ENCODE measurements at places on chromosomes 6 and 20.

DNA sequence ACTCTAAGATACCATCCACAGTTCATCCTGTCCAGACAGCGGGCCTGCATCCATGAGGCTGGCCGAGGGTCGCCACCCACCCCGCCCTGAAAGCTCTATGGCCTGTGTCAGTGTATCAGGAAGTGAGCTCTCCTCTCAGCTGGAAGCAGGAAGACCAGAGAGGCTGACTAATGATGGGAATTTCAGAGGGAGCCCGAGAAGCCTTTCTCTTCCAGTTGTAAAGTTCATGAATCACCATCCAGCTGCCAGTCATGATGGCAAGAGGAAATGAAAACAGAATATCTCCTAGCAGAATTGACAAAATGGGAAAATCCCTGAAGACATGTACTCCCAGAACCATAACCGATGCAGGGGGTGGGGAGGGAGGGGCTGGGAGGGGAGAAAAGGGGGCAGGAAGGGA, 109.6 kb upstream of the RPS6KA2 start:
- DNase-seq: no peak

DNA sequence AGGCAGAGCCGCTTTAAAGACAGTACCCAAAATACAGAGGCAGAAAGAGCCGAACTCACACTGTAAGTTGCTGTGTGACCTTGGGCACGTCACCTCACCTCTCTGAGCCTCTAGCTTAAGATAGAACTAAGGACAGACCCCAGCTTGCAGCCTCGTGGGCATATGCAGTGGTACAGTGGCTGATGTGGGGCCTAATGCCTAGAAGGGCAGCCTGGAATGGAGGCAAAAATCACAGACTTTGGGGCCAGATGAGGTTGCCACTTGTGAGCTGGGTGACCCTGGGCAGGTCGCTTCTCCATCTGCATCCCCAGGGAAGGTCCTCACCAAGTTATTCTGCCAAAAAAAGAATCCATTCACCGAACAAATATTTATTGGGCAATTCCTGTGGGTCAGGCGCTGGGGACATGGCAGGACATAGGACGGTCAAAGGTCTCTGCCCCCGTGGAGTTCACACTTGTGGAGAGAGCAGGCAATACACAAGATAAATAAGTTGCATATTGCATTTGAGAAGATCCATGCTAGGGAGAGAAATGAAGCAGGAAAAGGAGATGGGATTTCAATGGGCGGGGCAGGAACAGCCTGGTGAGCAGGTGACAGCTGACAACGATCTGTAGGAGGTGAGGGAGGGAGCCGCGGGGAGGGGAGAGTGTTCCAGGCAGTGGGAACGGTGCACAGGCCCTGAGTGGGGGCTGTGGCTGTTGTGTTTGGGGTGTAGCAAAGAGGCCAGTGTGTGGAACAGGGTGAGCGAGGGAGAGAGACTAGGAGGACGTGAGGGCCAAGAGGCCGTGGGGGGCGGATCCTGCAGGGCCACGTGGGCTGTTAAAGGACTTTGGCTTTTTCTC, 115.2 kb downstream of the CEBPB start:
- DNase-seq: no peak

DNA sequence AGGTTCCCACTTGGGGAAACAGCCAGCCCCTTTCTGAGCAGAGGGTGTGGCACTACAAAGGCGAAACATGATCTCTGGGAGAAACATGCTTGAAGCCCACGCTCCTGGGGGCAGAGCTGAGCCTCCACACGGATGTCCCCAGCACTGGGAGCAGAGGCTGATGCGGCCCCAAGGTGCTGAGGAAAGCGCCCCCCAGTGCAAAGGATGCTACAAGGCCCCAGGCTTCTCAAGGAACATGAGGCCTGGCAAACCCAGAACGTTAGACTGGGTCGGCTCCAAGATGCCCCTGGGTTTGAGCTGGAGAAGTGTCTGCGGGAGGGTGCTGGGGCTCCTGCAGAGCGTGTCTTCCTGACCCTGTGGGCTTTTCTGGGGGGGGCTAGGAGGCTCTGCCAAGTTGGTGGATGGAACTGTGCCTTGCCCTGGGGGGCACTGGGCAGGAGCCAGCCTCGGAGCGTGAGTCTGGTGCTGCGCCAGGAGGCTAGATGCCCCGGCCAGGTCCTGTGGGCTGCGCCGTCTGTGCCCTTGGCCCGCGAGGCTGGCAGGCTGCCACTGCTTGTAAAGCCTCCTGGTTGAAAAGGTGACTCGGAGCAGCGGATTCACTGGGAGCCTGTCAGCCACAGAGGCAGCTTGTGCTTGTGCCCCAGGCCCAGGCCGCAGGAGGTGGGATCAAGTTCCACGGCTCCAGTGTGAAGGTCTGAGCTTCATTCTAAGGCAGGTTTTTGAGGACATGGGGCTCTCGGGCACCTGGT, 8.1 kb downstream of the SYNJ2 start:
- DNase-seq: no peak

DNA sequence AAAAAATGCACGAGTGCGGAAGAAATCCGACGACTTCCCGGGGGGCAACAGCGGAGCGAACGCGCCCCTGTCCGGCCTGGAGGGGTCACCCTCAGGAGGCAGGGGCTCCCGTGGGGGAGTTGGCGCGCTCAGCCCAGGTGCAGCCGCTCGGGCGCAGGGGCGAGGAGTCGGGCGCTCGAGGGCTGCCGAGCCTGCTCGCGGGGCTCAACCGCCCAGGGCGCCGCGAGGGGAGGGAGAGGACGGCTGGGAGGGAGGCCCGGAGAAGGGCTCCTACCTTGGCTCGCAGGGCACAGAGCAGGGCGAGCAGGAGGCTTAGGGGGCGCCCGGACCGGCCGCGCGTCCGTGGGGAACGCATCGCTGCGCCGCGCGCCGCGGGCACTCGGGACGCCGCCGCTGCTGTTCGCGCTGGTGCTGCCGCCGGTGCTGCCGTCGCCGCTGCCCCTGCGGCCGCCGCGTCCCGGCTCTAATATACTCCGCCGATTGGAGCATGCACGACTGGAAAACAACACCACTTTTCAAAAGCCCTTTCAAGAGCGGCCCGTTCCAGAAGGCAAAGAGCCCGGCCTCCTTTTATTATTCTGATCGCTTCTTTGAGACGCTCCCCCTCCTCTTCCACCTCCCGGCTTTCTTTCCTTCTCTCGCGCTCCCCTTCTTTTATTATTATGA, 490 bp downstream of the JAG1 start:
- DNase-seq: no peak

DNA sequence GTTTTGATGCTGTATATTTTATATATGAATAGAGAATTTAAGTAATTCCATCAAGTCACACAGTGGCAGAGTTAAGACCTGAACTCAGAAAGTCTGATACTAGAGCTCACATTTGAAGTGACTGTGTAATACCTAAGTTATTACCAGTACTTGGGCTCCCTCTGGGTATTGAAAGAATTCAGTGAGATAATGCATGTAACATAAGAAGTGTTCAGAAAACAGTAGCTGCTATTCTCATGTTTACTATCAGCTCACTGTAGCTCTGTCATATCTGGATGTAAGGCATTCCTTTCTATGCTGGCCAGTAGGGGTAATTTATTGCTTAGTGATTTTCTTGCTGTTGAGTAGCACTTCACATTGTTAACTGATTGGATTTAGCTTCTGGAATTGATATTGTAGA, 44.6 kb downstream of the NKX2-4 start:
- DNase-seq: no peak

GRCh38 chr6:33168639-33169038, 23.6 kb downstream of the COL11A2 start:
- DNase-seq: no peak

GRCh38 chr6:6740595-6740994, 152.1 kb downstream of the LY86 start:
- DNase-seq: no peak

DNA sequence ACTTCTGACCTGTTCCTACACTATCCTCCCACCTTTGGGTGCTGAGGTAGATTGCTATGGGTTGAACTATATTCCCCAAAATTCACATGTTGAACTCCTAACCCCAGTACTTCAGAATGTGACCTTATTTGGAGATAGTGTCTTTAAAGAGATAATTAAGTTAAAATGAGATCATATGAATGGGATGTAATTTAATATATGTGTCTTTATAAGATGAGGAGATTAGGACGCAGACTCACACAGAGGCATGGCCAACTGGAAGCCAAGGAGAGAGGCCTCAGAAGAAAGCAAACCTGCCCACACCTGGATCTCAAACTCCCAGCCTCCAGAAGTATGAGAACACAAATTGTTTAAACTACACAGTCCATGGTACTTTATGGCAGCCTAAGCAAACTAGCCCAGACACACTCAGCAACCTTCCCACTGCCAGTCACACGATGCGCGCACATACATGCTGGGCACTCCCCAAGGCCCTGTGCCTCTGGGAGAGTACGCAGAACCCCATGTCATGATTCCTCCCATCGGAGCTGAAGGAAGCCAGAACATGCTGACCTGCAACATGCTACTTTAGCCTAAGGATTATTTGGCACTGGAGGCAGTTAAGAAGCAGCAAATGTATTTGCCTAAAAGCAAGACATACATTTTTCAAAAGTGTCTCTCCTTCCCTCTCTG, 8.9 kb upstream of the SLC22A1 start:
- DNase-seq: no peak

DNA sequence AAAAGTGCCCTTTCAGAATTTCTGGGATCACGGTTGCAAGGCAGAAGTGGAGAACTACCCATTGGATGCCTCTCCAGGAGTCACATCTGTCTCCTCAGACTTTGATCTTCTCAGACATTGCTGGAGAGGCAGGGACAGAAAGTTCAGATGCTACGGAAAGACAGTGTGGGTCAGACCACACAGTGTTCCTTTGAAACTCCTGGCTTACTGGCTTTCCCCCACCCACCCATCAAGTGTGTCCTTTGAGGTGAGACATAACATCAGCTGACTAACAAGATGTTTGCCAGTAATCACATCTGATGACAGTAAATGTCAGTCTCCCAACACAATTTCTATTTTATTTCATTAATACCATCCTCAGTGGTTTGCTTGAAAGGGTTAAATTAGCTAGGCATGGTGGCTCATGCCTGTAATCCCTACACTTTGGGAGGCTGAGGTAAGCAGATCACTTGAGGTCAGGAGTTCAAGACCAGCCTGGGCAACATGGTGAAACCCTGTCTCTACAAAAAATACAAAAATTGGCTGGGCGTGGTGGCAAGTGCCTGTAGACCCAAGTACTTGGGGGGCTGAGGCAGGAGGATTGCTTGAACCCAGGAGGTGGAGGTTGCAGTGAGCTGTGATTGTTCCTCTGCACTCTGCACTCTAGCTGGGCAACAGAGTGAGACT, 67.2 kb upstream of the SNX9 start:
- DNase-seq: peak; percentile 73

Measured in activated CD4-positive, alpha-beta T cell treated with anti-CD3 and anti-CD28 coated beads, Interleukin-2, amount 50 U/mL, for 4 hours (primary cell).